ENCODE measurements at places on chromosomes 2 and 18.

DNA sequence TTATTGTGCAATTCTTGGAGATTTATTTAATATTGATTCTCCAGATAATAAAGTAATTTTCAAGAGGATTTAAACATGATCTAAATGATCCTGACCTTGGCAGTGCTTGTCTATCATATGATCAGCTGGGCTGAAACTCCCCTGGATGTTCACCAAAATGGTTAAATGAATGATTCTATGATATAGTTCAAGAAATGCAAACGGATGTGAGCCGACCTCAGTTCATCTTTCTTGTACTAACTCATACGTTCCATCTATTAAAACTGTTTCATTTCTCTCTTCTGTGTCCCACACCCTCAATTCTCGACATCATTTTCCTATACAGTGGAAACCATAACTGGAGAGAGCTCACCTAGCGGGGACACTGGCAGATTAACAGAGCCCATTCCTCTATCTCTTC is 281.7 kb upstream of the CCDC68 start:
- DNase-seq: no peak

DNA sequence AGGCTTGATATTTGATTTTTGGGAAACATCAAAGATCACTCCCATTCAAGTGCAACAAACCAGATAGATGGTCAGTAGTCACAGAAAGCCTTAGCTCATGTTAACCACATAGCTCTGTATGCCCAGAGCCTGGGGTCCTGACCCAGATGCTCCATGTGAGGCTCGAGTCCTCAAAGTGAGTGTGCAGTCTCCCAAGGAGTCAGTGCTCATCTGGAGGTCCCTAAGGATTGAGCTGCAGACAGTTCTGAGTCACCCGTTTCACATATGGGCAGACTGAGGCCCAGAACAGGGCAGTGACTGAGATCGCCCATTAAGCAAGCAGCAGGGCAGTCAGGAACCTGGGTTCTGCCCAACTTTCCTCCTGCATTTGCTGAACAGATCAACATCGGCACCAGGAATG is 9.2 kb downstream of the TMEM37 start:
- DNase-seq: no peak

GRCh38 chr18:31736630-31737029 is 24.1 kb downstream of the SLC25A52 start:
- DNase-seq: no peak

DNA sequence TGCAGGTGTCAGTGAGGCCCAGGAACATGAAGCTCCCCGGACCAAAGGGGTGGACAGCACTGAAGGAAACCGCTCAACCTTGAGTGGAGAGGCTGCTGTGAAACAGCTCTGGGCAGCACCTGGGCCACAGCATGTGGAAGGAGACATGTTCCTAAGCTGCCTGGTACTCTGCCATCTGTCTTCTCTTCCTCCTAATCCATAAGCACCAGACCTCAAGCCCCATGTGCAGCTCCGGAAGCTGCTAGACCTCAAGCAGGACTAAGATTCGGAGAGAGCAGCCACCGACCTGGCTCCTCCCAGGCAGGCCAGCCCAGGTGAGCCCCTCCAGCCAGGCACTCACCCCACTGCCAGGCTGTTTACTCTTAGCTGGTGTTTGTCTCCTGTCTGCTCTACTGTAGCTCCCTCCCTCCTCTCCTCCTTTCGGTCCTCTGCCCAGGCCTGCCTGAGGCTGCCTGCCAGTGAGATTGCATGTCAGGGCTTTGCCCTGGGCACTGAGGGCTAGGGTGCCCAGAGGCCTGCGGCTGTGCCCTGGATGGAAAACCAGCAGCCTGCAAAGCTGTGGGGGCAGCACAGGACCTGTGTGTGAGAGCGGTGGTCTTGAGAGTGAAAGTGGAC is 53.7 kb downstream of the BCL11A start:
- DNase-seq: no peak

DNA sequence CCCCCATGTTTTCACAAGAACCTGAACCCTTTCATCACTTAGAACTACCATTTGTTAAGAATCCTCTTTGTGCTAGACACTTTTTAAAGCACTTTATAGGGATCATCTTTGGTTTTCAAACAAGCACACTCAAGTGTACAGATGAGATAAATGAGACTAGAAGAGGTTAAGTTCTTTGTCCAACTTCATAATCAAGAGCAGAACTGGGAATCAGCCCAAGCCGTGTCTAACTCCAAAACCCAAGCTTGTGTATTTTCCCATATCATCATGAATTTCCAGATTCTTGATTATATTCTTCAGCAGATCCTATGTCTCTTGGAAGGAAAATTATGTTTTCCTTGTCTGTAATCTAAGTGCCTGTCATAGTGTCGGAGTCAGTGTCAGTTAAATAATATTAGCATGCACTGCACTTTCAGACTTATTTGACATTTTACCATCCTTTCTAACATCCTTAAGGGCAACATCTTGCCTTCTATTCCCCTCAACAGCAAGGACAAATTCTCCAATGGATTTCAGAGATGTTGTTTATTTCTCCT is 123.0 kb upstream of the SETBP1 start:
- no peak for DNase-seq

GRCh38 chr2:95053543-95053942 is 28.0 kb downstream of the MAL start:
- DNase-seq: no peak

GRCh38 chr2:238498691-238499295 is 72.1 kb downstream of the ASB1 start:
- no peak for DNase-seq

DNA sequence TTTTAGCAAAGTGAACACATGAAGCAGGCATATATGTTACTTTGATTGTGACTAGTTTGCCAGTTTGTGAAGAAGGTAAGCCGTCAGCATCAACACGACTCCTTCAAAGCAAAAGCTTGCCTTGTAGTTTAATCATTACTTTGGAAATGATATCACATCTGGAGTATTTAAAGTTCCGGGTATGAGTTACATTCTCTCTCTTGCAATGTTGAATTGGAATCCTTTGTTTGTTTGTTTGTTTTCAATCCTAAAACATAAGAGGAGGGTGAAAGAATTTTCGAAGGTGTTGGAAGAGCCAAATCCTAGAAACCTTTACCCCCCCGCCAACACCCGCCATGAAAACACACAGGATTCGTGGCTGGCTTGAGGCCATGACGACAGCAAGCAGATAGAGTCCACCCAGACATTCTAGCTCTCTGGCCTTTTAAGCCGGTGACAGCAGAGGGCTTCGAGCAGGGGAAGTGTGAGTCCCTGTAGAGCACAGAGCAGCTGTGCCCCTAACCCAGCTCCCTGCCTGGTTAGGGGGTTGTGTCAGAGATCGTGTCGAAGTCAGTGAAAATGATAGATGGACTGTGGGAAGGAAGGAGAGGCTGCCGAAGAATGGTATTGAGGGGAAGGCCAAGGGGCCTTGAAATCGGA is 103.8 kb upstream of the SMIM21 start:
- peak; percentile 30 for DNase-seq

All from IMR-90 (cell line).